Suppressor macrophage (primary cell): ENCODE measurements at places on chromosomes 2 and 18.

DNA sequence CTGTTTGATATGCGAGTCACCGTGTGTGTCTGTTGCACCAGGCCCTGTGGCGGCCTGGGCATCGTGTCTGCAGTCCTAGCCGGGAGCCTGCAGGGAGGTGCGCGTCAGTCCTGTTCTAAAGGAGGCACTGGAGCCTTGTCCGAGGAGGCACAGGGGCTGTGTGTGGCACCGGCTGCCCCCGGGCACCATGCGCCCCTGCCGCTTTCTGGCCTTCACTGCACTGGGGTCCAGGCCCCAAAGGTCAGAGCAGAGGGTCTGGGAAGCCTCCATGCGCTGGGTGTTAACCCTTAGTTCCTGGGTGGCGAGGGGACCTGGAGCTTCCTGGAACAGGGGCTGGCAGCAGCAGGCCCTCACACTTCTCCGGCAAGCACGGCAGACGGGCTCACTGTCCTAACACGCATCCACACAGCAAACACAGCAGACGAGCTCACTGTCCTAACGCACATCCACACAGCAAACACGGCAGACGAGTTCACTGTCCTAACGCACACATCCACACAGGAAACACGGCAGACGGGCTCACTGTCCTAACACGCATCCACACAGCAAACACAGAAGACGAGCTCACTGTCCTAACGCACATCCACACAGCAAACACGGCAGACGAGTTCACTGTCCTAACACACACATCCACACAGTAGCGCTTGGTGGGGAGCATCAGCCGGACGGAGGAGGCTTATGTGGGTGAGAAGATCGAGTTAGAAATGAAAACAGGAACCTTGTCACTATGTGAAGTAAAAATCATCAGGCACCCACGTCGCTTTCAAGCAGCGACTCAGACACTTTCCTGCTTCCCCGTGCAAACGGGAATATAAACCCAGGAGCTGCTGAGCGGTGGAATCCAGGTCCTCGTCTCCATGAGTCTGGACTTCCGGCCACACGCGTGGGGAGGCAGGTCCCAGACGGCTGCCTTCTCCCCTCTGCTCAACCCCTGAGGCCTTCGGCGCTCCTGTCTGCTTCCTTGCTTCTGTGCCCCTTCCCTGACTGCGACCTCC, 65.3 kb downstream of the TPO start:
- no peak for DNase-seq

DNA sequence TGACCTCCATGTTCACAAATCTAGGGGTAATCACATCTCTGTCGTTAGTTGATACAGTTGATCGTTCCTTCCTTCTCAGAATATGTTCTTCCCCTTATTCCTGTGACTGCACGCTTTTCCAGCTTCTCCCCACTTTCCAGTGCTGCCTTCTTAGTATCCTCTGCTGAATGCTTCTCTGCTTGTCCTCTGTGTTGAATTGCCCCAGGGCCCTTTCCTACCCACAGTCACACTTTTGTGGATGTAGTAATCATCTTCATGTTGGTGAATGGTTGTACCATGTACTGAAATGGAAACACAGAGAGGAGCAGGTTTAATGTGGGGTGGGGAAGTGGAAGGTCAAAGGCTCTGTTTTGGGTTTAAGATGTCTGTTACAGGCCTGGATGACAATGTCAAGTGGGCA, 47.2 kb downstream of the EML6 start:
- no peak for DNase-seq

- DNase-seq: no peak
Observed at GRCh38 chr2:42233976-42234441, 64.9 kb downstream of the EML4 start.

- DNase-seq: peak; percentile 63
Observed at GRCh38 chr18:13136904-13137669, 81.5 kb upstream of the LDLRAD4 start.

- peak; percentile 32 for DNase-seq
Observed at GRCh38 chr2:65142515-65142914, 12.6 kb upstream of the RAB1A start.

DNA sequence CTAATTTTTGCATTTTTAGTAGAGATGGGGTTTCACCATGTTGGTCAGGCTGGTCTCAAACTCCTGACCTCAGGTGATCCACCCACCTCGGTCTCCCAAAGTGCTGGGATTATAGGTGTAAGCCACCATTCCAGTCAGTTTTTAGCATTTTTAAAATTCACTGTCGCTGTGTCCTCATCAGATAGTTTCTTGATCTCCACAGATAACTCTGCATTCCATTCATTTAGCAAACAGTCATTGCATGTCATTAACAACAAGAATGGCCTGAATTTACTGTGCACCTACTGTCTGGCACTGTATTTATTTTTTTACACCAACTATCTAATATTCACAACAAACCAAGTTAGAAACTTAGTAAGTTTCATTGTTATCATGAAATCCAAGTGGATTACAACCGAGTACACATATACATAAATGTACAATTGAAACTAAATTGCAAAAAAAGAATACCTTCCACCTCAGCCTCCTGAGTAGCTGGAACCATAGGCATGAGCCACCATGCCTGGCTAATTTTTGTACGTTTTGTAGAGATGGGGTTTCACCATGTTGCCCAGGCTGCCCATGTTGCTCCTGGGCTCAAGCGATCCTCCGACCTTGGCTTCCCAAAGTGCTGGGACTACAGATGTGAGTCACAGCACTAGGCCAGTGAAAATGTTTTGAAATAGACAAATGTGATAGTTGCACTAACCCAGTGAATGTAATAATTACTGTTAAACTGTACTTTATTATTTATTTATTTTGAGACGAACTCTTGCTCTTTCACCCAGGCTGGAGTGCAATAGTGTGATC, 4.3 kb downstream of the MCEE start:
- no peak for DNase-seq

GRCh38 chr2:53827398-53828175, 32.2 kb downstream of the GPR75 start:
- DNase-seq: no peak

GRCh38 chr2:239928391-239929350, 96.5 kb downstream of the NDUFA10 start:
- no peak for DNase-seq

- DNase-seq: no peak
Observed at GRCh38 chr2:105081006-105081601, 43.2 kb downstream of the MRPS9 start.

GRCh38 chr2:222283634-222284033, 15.2 kb downstream of the PAX3 start:
- DNase-seq: no peak

DNA sequence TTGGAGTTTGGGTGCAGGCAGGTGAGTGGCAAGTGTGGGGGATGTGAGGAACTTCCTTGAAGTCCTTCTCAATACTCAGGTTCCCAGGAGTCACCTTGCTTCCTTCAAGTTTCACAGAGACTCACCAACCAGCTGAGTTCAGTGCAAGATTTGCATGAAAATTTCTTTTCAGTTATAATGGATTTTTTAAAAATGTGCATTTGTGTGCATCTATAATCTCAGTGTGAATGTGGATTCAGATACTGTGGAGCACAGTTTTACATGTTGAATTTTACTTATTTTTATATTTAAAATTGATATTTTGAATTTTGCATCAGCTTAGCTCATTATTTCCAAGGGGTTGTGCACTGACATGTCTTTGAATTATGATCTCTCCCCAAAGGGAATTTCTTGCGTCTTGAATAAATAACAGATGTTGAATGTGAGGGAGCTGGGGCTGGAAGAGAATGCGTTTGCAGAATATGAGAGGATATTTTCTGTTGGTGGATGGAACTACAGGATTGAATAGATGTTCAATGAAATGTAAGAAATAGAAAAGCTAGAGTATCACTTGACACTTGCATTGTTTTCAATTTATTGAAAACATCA, 184.3 kb downstream of the RPRM start:
- DNase-seq: no peak

- DNase-seq: no peak
Observed at GRCh38 chr2:17573085-17573803, 32.7 kb downstream of the VSNL1 start.

DNA sequence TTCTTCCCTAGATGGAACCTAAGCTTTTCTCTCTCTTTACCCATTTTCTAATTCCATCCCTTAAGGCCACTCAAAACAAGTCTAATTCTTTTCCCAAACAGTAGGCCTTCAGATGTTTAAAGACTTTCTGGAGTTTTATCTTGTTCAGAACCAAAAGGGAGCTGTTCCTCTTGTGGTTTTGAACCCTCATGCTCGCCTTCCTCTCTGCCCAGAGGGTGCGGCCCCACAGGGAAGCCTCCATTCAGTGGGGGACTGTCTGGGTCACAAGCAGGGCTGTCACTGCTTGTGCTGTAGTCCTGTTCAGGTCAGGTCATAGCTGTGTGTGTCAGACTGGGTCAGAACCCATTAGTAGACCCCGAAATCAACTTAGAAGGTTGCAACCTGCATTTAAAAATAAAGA, 56.5 kb downstream of the TET3 start:
- peak; percentile 35 for DNase-seq

DNA sequence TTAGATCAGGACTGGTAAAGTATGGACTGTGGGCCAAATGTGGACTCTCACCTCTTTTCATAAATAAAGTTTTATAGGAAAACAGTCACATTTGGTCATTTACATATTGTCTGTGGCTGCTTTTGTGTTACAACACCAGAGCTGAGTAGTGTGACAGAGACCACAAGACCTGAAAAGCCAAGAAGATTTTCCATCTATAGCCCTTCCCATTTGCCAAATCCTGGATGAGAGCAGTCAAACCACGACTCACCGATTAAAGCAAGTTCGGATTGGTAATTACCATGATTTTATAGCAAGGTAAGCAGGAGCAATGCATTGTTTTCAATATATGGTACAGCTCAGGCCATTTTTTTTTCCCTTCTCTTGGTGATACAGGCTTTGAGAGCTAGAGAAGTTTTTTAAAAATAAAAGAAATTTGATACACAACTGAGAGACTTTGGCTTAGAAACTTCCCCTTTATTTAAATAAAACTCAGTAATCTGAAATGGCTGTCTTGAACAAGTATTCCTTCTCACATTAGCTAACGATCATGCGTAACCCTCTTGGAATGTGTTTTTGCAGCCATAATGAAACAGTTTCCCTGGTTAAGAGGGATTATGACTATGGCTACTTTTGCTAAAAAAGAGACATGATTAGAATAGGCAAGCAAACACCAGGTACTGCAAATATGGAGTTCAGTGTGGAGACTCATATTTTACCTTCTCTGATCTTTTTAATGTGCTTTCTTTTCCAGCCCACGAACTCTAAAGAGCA, 9.5 kb upstream of the MALL start:
- no peak for DNase-seq

GRCh38 chr2:202671317-202672035, 36.7 kb downstream of the FAM117B start:
- DNase-seq: no peak

DNA sequence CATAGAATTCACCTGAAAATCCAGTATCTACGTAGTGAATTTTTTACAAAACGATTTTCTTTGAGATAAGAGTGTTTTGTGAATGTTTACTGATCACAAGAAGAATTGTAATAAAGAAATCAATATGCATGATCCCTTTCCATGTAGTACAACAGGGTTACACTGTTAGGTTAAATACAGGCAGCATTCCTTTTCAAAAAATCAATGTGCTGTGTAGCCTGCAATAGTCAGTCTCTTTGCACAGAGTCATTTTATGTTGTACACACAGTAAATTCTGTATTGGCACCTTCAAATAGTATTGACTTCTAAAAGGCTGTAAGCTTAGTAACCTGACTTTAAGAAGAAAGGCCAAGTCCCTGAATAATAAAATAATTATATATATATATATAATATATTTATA, 63.3 kb downstream of the ZNF407 start:
- no peak for DNase-seq

- no peak for DNase-seq
Observed at GRCh38 chr2:120236791-120237190, 13.6 kb upstream of the TMEM185B start.

DNA sequence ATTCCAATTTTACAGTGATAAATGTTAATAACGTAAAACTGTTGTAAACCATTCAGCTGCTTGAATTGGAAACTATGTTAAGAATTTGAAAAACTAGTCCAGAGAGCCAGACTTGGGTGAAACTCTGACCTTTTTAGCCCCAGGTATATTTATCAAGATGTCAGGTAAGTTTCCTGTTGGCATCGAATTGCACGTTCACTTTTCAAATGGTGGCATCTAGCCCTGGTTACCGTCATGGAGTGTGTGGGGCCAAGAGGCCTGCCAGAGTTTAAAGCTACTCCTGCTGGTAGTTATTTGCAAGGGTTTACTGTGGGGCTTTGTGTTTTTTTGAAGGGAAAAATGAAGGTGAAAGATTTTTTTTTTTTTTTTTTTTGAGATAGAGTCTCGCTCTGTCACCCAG, 109.9 kb downstream of the WDSUB1 start:
- no peak for DNase-seq

DNA sequence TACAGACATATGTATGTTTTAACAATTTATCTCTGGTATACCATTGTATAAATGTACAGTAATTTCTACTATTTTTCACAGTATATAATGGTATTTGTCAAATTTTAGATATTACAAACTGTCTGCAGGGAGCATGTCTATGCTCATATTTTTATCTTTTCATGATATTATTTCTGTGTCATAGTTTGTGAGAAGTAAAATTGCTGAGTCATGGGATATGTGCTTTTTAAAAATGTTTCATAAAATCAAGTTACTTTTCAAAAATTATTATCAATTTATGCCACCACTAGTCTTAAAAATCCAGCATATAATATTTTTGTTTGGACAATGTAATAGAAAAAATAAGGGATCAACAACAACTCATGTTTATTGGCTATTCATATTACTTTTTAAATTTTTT, 9.1 kb upstream of the ZNF804A start:
- DNase-seq: peak; percentile 26

- peak; percentile 17 for DNase-seq
Observed at GRCh38 chr2:159035790-159036411, 67.5 kb downstream of the TANC1 start.

DNA sequence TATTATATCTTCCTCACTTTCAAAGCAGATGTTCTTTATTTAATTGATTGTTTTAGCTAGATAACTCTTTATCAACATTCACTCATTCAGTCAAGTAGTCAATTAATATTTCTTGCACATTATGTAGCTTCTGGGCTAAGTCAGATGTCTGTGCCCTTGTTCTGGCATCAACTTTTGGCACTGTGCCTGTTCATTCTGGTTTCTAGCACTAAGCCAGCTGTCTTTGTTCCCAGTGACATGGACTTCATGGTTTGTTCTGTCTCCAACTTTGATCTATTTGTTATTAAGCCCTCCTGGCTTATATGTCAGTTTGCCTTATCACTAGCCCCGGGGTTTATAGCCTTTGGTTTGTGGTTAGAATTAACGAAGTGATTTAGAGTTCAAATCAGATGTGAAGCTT, 247.9 kb upstream of the SYT4 start:
- no peak for DNase-seq
